ENCODE measurements at places on chromosomes 16 and 17.

DNA sequence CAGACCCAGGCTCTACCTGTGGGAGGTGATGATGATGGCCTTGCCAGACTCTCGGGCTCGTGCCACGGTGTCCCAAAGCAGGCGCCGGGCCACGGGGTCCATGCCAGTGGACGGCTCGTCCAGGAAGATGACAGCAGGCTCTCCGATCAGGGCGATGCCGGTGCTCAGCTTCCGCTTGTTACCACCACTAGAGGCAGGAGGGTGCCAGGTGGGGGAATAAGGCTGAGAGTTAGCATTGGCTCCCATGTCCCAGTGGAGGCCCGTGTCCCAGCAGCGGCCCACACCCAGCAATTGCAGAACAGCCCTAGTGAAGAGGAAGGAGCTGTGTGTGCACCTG is 10.3 kb upstream of the RNPS1 start:
- no peak for DNase-seq

- DNase-seq = no peak
These were observed 3.3 kb downstream of the ITGA2B start for GRCh38 chr17:44386182-44386525.

DNA sequence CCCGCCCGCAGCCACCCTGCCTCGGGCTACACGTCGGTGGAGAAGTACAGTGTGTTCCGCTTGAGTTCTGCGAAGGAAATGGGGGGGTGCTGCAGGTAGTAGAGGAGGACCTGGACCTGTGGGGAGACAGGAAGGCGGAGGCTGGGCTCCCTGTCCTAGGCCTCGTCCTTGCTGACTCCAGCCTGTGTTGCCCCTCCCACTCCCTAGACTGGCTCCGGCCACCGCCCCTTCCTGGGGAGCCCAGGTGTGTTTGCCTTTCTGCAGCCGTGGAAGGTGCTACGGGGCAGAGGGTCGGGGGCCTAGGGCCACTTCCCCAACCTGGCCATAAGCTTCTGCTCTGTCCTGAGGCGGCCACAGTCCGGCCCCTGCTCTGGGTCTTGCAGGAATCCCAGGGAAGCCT is 9.1 kb downstream of the TIMM22 start:
- DNase-seq = no peak

DNA sequence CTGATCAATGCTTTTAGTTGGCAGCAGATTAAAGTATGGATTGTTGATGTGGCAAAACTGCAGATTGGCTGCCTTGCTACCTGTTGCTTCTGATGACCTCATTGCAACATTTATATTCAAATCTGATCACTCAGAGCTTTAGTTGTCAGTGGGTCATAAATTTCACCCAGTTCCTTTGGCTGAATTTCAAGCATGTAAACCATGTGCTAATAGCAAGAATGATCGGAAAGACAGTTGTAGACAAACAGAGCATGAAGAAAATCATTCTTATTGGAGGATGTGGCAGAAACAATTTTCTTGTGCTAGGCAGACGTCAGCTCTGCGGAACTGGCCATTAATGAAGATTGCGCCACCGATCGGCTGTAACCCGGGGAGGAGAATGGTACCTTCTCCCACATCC is 346.6 kb upstream of the EEF2KMT start:
- DNase-seq = no peak

DNA sequence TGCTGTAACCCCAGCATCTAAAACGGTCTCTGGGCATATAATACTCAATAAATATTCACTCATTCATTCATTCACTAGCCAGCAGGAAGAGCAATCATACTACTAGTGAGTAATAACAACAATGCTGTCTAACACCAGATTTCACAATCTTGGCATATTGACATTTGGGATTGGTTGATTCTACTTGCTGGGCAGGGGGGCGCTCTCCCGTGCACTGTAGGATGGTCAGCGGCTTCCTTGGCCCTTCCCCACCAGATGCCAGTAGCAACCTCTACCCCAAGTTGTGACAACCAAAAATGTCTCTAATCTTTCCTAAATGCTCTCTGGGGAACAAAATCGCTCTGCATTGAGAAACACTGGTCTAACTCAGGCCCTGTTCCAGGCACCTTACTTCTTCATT is 20.7 kb downstream of the WFDC1 start:
- no peak for DNase-seq

- no peak for DNase-seq
These were observed 18.0 kb downstream of the KCTD2 start for GRCh38 chr17:75064867-75065561.

All from fibroblast of upper back skin (primary cell).